Ammon's horn (tissue), 1 donor: ENCODE measurements at places on chromosomes 16 and 17.

GRCh38 chr17:50026046-50026675, 29.7 kb upstream of the ITGA3 start:
- no peak for DNase-seq

GRCh38 chr17:28899212-28899815, 1.8 kb upstream of the FLOT2 start:
- no peak for DNase-seq

DNA sequence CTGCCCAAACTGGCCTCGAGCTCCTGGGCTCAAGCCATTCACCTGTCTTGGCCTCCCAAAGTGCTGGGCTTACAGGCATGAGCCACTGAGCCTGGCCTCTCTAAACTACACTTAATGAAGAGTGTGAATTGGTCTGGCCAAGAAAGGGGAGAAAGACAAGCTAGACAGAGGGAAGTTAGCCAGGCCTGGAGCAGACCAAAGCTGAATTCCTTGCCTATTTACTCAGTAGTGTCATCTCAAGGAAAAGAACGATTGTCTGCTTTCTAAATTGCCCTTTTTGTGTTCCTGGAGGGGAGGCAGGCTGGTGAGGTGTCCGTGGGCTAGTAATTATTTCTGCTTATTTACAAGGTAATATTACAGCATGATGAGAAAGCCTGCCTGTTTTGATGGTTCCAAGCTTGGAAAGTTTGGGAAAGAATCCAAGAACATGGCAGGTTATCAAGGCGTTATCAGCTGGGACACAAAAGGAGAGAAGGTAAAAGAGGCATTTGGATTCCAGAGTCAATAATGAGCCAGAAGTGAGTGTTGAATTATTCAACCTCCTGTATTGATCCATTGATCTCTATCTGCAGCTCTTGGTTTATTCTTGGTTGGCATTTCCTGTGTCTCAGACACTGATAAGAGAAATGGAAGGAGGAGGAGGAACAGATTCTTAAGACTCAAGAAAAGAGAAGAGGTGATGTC, 6.3 kb upstream of the CBFB start:
- DNase-seq: no peak

- DNase-seq: no peak
Measured at GRCh38 chr16:87835882-87836331, 33.4 kb downstream of the SLC7A5 start.

DNA sequence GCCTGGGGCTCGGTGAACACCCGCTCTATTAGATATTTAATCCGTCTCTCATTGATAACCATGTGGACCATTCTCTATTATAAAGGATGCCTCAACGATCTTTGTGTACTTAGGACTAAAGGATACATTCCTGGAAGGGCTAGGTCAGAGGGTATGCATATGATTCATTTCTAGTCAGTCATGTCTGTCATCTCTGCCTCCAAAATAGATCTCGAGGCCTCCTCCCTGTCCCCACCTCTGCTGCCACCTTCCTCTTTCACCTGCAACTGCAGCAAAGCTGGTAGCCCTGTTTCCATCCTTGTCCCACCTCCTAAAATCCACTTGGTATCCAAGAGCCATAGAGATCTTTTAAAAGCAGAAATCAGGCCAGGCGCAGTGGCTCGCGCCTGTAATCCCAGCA, 121.5 kb downstream of the KATNIP start:
- DNase-seq: no peak

GRCh38 chr17:82927661-82928601, 88.1 kb upstream of the ZNF750 start:
- no peak for DNase-seq

DNA sequence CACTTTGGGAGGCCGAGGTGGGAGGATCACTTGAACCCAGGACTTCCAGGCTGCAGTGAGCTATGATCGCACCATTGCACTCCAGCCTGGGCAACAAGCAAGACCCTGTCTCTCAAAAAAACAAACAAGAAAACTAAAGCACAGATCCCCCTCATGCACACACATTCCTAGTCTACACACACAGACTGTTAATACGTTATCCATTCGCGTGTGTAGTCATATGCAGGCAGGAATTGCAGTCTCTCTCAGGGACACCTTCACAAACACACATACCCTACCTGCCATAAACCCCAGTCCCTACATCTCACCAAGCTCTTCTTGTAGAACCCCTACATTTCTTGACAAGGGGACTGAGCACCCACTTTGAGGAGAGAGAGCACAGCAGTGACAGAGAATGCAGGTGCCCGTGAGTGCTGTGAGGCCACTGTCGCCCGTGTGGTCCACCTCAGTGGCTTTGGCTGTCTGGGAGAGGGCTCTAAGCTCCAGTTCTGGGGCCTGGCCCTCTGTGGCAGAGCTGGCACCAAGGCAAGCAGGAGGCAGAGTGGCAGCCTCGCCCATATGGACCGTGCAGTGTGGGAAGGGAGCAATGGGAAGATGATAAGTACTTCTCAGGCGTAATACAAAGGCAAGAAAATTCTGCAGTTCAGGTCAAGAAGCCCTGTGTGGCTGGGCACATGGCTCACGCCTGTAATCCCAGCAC, 59.0 kb upstream of the RPH3AL start:
- DNase-seq: no peak

DNA sequence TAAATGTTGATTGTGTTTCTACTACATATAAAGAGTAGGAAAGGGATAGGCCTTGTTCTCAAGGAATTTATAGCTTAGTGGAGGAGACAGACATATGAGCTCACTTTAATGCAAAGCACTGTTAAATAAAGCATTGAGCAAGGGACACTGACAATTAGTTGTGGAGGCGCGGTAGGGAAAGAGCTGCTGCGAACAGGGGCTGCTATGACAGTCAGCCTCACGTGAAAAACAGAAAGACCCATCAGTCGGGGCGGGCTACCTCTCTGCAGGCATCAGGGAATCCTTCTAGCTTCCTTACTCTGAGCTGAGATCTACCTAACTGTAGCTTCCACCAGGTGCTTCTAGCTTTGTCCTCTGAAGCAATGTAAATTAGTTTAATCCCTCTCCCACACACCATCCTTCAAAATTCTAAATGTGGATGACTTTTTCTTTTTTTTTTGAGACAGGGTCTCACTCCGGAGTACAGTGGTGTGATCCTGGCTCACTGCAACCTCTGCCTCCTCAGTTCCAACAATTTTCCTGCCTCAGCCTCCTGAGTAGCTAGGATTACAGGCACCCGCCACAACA, 129.9 kb upstream of the ZFHX3 start:
- no peak for DNase-seq

- DNase-seq: peak; percentile 13
Measured at GRCh38 chr17:71084219-71084618, 914.9 kb downstream of the KCNJ2 start.

DNA sequence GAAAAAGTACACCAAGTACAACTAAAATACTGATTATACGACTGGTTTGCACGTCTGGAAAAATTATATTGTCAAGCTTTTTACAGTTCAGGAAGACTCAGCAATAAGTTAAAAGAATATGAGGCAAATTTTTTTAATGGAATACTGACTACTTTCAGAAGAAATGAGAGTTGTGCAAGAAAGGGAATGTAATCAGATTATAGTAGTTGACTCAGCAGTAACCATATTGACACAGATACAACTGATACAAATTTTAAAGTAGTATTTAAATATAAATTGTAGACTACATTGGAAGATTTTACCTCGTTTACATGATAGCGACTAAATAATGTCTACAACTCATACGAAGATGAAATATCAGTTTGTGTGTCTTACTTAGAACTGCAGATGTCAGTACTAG, 16.7 kb downstream of the ASGR2 start:
- no peak for DNase-seq

- peak; percentile 81 for DNase-seq
Measured at GRCh38 chr16:79307214-79307613, 293.3 kb downstream of the MAF start.

GRCh38 chr17:82386255-82386831, 14.8 kb downstream of the UTS2R start:
- no peak for DNase-seq

- DNase-seq: no peak
Measured at GRCh38 chr16:11094857-11095565, 150.6 kb downstream of the CLEC16A start.

DNA sequence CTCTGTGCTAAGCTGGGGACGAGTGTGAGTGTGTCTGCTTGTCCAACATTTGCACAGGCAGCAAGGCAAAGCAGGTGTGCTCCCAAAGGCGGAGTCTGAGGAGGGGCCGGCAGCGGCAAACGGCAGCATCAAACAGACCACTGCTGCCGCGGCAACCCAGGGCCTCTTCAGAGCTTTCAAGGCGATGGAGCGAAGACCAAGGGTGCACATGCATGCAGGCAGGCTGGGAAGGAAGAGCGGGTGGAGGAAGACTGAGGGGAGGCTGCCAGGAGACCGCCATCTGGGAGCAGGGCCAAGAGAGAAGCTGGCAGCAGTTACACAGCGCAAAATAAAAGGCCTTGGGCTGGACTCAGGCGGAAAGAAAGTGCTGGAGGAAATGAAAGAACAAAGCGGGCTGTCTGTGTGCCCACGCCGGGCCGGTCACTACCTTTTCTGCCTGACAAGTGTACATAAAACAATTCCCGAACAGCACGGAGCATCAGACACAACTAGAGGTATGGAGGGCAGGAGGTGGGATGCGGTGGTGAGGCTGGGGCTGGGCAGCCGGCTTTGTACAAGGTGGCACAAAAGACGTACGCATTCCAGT, 8.5 kb downstream of the TIMM22 start:
- DNase-seq: peak; percentile 90

DNA sequence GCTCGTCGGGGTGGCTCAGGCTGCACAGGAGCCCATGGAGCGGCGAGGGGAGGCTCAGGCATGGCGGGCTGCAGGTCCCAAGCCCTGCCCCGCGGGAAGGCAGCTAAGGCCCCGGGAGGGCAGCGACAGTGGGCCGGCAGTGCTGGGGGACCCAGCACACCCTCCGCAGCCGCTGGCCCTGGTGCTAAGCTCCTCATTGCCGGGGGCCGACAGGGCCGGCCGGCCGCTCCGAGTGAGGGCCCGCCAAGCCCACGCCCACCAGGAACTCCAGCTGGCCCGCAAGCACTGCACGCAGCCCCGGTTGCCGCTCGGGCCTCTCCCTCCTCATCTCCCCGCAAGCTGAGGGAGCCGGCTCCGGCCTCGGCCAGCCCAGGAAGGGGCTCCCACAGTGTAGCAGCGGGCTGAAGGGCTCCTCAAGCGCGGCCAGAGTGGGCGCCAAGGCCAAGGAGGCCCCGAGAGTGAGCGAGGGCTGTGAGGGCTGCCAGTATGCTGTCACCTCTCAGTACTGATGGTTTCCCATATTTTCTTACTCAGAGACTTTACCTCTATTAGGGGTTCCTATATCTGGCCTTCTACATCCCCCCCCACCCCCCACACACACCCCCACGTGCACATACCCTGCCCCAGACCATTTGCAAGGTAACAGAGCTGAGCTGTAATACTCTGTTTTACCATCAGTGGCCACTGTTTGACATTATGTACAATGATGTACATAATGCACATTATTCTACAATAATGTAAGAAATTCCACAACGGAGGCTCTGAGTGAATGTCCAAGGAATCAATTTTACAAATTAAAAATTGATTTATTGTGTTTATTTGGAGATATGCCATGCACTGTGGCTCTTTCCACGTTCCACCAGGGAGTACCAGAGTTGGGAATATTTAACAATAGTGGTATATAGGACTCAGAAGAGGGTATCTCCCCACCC, 3.7 kb upstream of the VAT1L start:
- no peak for DNase-seq

DNA sequence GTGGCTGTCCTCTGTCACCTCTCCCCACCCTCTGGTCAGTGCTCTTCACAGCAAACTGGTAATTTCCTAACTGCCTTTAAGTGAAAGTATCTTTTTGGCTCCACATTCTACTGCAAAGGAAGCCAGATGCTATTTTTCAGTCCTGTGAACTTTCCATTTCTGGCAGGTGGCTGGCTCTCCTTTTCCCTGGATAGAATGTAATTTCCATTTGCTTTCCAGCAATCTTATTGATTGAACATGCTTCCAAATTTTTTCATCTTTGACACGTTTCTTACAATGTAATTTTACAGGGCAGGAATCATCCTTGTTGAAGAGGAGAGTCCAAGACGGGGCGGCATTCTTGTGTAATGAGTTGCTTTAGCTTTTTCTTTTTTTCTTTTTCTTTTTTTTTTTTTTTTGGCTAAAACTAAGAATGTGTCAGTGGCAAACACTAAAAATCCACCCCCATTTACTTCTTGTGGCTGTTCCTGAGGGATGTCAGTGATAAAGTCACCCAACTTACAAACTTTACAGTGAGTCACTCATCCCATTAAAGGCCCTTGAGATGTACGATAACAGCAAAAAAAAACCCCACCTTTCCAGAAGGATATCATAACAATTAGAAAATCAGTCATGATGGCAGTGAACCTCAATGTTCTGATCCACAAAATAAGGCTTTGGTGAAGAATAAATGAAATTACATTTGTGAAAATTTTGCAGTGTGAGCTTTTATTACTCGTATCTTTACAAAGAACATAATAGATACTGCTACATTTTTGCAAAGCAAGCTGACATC, 29.4 kb upstream of the PRKCA start:
- DNase-seq: no peak

DNA sequence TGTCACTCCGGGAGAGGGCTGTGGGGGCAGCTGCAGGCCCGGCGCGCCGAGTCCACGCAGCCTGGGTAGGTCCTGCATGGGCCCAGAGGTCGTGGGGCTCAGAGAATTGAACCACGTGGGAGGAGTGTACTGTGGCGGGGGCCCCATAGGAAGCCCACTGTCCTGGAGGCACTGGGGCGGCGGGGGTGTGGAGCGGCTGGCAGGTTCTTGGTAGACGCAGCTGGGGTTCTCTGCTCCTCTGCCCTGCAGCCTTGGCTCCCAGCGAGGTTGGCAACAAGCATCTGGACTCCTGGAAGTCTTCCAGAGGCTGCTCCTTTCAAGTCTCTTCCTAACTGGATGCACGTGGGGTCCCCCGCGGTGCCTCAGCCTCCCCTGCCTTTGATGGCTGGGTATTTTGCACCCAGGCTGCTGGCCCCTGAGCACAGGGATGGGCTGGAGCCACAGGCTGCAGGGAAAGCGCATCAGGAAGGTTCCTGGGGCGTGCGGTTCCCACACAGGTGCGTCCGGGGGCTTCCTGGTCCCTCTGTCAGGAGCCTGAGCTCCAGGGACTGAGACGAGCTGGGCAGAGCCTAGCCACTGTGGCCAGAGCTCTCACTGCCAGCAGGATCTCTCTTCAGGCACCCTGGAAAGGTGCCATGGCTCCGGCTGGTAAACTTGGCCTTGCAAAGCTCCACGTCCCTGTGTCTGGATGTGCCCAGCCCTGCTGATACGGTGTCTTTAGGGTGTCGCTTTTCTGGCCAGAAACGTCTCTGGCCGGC, 9.3 kb downstream of the KCTD5 start:
- peak; percentile 48 for DNase-seq

- peak; percentile 65 for DNase-seq
Measured at GRCh38 chr17:48113201-48113676, 5.7 kb downstream of the SNX11 start.

DNA sequence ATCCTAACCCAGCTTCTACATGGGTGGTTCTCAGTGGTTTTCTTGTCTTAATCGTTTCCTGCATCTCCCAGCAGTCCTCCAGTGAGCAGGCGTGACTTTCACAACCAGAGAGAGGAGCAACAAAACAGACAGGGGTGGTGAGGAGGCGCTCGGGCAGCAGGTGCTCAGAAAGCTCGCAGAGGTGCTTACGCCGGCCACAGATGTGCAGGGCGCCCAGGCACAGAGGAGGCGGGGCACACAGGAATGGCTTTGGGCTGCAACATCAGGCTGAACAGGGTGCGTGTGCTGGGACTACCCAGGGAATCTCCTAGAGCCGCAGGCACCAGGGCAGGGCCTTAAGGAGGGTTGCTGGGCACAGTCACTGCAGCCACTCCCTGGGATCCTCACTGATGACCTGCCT, 32.6 kb downstream of the KLHDC4 start:
- no peak for DNase-seq
